ENCODE measurements at places on chromosomes 4 and X.

DNA sequence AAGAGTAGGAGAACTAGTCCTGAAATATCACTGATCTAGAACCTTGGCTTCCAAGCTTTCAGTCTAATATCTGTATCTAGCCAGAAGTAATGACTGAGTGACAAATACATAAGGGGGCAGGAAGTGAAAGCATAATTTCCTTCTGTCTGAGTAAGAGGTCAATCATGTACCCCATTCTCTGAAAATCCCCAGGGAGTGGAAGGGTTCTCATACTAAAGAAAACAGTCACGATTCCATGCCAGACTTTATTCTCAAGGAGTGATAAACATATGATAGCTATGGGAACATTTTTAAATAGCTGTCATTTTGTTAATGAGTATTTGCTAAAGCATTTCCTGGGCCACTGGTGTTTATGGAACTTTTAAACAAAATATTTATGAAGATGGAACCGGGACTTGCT lies 308.5 kb downstream of the ARHGAP24 start:
- no peak for DNase-seq

- DNase-seq = no peak
These were observed 16.3 kb downstream of the SLC6A8 start for GRCh38 chrX:153704021-153704526.

- DNase-seq = no peak
These were observed 274.6 kb downstream of the NAF1 start for GRCh38 chr4:162891788-162892707.

DNA sequence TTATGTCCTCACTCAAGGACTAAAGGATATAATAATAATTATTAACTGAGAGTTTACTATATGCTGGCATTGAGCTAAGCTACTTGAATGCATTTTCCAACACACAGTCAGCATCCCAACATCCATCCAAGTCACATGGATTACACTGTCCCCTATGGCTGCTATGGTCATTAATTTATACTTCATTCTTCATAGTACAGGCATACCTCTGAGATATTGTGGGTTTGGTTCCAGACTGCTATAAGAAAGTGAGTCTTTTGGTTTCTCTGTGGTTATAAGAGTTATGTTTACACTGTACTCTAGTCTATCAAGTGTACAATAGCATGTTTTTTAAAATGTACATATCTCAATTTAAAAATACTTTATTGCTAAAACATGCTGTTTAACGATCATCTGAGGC lies 89.2 kb downstream of the LNX1 start:
- DNase-seq = no peak

- DNase-seq = no peak
These were observed 655.3 kb upstream of the MAGEB2 start for GRCh38 chrX:29560065-29560464.

DNA sequence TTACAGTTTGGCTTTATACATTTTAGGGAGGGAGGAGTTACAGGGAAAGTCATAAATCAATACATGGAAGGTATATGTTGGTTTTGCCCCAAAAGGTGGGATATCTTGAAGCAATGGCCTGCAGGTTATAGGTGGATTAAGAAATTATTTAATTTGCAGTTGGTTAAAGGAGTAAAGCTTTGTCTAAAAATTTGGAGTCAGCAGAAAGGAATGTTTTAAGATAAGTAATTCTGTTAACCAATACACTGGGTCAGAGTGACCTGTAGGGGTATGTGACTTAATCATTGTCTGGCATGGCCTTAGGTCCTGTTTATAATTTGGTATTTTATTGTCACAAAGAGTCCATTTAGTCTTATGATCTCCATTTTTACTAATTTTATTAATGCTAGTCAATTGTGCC lies 115.0 kb downstream of the AGTR2 start:
- DNase-seq = no peak

DNA sequence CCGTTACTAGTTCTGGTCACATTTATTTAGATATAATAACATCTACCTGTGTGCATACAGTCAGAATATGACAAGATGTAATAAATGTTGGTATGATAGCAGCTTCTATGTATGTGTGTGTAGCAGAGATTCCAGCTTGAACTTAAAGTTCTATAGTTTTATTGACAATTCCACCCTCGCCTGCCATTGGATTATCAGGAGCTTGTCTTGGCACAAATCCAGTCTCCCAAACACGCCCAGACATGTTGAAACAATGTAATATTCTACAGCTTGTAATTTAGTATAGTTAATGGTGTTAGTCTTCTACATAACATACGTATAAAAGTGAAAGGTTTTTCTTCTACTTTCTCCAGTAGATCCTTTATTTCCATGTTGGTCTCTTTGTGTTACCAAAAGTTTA lies 44.4 kb downstream of the BBS12 start:
- DNase-seq = peak; percentile 8

DNA sequence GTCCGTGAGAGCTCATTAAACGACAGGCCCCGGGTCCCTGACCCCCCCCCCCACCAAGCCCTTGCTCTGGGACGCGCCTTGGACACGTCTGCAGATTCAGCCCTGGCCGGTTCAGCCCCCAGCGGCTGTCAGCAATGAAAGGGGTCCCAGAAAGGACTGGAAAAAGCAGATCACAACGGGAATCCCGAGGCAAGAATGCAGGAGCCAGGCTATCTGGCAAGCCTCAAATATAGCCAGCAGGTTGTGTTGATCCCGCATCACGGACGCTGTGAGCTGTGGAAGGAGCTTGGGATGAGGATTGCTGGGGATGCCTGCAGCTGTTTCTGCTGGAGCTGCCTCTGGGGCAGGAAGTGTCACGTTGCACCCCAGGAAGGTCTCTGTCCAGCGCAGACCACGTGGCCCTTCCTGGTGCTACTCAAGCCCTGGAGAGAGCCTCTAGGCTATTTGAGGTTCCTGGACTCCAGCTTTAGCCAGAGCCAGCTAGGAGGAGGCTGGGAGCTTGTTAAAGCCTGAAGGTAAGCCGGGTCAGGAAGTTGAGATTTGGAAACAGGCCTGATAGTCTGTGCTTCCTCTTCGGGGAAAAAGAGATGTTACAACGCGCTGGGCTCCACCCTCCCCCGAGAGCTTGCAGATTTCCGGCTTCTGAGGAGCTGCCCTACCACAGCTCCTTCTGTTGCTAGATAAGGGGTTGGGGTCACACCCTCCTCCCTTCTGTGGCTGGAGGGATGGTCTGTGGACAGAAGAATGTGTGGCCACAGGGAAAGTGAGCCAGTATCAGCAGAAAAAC lies 19.3 kb upstream of the CSF2RA start:
- DNase-seq = no peak

DNA sequence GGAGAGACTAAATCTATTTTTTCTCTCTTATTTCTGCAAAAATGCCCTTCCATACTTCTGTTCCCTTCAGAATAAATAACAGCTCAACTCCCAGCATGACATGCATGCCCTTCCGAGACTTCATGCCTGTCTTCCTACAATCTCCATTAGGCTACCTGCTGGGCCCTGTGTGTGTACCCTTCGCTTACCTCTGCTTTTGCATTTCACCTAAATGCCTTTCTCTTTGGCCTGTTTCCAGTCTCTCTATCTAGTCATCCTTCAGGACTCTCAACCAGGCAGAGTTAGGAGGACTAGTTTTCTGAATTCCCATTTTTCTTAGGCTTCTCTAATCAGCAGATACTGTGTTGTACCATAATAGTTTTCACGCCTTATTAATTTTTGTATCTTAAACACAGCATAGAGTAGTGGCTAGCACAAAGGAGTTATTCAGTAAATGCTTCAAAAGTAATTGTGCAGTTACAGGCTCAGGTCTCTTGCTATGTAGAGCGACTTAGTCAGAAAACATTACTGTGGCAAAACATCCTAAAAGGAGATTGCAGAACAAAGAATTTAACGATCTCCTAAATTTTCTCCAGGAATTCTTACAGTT lies 20.5 kb downstream of the SEPTIN11 start:
- no peak for DNase-seq

- DNase-seq = no peak
These were observed 97.3 kb downstream of the RS1 start for GRCh38 chrX:18574591-18574990.

DNA sequence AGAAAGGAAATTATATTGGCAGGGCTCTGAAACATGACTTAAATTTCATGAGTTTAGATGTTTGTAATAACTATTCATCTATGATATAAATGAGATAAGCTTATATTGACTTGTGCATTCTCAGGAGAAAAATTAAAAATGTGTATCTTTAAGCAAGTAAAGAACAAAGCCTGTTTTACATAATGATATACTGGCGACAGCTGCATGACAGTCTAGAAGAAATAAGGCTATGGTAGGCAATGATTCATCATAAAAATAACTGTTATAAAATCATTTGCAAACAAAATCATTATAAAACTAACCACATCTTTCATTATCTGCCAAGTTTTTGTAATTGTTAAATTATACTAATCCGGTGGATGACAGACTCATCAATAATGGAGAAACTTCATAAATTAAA lies 188.1 kb downstream of the ADAM29 start:
- DNase-seq = no peak

DNA sequence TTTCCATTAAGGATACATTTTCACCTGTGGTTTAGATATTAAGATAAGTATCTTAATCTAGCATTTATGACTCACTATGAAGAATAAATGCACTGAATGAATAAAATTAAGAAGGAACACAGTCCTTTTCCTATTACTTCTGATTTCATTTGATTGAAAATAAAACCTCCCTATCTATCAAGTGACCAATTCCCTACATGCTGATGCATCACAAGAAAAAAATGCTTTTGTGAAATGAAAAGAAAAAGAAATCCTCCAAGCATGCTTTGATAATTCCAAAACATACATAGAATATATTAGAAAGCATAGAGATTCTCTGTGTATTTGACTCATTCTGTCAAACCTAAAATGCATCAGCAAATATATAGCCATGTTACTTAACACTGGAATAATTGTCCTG lies 37.1 kb downstream of the PCDH10 start:
- no peak for DNase-seq

- DNase-seq = no peak
These were observed 36.5 kb downstream of the PTPN13 start for GRCh38 chr4:86630629-86631028.

- no peak for DNase-seq
These were observed 385.6 kb upstream of the PCDH10 start for GRCh38 chr4:132763465-132763864.

- DNase-seq = no peak
These were observed 71.0 kb downstream of the SNCA start for GRCh38 chr4:89765966-89766365.

- DNase-seq = no peak
These were observed 258.5 kb upstream of the GIMD1 start for GRCh38 chr4:106627051-106627450.

GRCh38 chr4:71520850-71521249 lies 182.0 kb downstream of the SLC4A4 start:
- no peak for DNase-seq

GRCh38 chr4:86132468-86132867 lies 227.4 kb downstream of the MAPK10 start:
- DNase-seq = no peak

GRCh38 chr4:12889054-12889453 lies 595.1 kb downstream of the RAB28 start:
- no peak for DNase-seq

DNA sequence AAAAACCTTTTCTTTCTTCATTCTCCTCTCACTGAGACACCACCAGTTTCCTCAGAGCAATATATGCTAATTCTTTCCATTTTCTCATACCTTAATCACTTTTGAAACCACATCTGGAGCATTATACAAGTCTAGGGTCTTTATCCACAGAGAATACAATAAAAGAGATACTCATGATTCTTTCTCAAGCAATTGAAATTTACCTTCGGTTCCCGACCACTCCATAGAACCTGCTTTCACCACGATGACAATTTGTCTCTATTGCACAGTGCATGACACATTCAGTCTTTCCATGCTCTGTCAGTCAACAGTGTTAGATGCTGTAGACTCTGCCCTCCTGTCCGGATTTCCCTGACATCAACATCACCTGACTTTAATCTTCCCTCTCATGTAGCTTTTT lies 409.3 kb upstream of the NWD2 start:
- DNase-seq = no peak

GRCh38 chr4:174222266-174222872 lies 61.1 kb downstream of the FBXO8 start:
- DNase-seq = peak; percentile 34

DNA sequence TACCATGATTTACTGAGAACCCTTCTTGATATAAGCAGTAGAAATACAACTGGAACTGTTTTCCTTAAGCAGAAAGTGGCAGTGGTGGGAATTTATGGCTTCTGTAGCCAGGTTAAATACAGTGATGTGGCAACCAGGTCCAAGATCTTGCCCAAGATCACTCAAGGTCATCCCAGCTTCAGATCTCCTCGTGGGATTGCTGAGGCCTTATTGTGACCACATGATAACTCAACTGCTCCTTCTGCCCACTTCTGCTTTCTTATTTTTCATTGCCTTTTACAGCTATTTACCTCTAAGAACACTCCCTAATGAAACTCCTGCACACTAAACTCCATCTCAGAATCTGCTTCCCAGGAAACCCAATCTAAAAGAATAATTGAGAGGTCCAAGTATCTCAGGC lies 12.4 kb upstream of the CYBB start:
- no peak for DNase-seq

GRCh38 chrX:123138473-123138872 lies 45.6 kb upstream of the GRIA3 start:
- no peak for DNase-seq

GRCh38 chr4:158161551-158162354 lies 11.1 kb downstream of the GASK1B start:
- DNase-seq = no peak
